CD8-positive, alpha-beta memory T cell (primary cell): ENCODE measurements at places on chromosomes 12 and 14. TPM values are rescaled to one million over a fixed set of nuclear protein-coding genes. Genes with fewer than 3 reads are reported as not detected.

DNA sequence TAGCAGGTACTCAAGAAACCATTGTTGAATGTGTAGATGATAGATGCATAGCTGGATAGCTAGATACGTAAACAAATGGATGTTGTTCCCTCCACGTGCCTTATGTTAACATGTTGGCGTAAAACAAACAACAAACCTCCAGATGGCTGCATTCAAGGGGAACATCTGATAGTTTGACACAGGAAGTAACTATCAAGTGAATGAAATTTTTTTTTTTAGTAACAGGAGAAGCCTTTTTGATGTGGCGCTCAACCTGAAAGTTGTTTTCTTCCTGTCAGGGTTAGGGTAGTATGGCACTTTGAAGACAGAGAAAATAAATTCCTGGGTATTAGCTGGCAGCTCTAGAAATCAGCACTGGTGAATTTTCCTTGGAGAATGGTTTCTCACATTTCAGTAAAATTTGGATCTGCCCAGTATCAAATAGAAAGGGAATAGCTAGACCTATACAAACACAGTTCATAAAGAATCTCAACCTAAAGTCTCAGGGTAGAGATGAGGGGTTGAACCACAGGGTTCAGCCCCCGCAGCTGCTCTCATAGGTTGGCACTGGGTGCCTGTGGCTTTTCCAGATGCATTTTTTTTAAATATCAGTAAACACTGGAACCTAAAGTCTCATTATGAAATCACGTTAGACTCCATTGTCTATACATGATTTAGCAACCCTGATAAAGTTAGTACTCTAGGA is 18.8 kb upstream of the RAP1B start:
- DNase-seq: no peak

GRCh38 chr12:61987173-61987572 is 273.0 kb upstream of the USP15 start:
- DNase-seq: no peak

GRCh38 chr12:7583471-7583870 is 79.9 kb upstream of the CD163 start:
- DNase-seq: no peak

DNA sequence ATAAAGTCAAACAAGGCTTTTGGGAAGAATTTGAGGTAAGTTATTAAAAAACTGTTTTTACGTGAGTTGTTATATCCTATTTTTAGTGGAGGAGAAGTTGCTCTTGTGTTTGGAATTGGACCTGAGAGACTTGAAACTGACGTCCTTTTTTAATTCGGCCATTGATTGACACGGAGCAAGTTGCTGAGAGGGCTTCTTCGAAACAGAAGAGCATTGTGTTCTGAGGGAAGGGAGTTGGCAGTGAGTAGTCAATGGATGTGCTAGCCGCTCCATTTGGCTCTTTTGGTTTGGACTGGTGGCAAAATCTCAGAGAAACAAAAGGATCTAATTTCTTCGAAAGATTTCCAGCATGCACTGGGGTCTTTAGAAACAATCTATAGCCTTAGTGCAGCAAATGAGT is 37.3 kb downstream of the PTPN11 start:
- DNase-seq: no peak

- DNase-seq: no peak
Observed at GRCh38 chr12:111650912-111651311, 34.8 kb downstream of the BRAP start.

DNA sequence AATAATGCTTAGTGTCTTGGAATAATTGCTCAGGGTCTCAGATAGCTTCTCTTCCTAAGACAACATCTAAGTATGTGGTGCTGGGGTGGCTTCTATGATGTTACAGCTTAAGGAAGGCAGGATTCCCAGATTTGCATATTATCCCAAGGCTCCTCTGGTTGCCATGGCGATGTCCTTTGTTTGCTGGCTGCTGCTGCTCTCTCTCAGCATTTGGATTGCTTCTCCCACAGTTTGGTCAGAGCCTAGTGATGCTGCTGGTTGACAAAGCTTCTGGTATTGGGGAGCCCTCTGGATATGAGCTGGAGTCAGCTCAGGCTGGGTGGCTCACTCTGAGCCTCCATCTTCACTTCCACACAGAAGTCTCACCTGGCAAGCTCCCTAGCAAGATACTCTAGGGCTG is 56.4 kb upstream of the FBXO33 start:
- no peak for DNase-seq

DNA sequence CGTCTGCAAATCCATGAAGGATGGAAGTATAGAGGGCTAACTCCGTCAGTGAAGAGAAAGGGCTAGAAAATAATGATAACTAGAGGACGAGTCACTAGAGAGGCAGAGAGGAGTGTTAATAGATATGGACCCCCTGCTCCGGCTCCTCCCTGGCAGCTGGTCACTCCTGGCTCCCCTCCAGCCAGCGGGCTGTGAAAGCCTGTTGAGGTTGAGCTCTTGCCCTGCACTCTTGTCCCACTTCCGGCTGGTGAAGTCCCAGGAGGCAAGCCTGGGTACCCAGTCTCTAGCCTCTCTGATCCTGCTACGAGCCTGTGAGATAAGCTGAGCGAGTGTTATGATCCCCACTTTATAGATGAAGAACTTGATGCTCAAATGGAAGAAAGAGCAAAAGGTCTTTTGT is 90.3 kb downstream of the RFX4 start:
- no peak for DNase-seq

- DNase-seq: no peak
Observed at GRCh38 chr12:262817-263216, at the start of gene SLC6A13. SLC6A13 (minus strand) TSS chr12:262836; CDS start chr12:260052, 2,784 bp downstream.

DNA sequence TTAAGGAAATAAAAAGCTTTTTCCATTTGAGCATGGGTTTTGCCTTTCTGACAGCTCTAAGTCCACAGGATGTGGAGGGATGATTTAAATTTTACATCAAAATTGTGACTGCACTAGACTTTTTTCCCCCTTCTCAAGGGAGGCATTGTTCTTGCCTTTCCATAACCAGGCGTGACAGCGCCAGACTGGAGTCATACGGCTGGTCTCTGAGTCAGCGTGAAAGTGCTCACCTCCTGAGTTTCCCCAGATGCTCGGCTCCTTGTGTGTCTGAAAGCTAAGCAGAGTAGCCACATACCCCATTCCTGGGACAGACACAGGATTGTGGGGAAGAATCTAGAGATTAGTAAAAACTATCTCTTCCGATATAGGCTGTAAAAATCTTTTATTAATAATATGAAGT is 43.1 kb downstream of the SOX5 start:
- DNase-seq: no peak

The SEL1L gene
- 61.4 TPM for total RNA-seq

The LRRK2 gene
- 0.31 TPM for total RNA-seq

The PRB3 gene
- not detected for total RNA-seq

The COQ5 gene
- 39.0 TPM for total RNA-seq

The KRT85 gene
- not detected for total RNA-seq

The CCDC177 gene
- total RNA-seq: not detected

The MFAP5 gene
- not detected for total RNA-seq
